ENCODE measurements at places on chromosomes 6 and 20. TPM values are rescaled to one million over a fixed set of nuclear protein-coding genes. Genes with fewer than 3 reads are reported as not detected.

- DNase-seq = no peak
Observed at GRCh38 chr20:4666001-4666479, 55.7 kb upstream of the PRND start.

DNA sequence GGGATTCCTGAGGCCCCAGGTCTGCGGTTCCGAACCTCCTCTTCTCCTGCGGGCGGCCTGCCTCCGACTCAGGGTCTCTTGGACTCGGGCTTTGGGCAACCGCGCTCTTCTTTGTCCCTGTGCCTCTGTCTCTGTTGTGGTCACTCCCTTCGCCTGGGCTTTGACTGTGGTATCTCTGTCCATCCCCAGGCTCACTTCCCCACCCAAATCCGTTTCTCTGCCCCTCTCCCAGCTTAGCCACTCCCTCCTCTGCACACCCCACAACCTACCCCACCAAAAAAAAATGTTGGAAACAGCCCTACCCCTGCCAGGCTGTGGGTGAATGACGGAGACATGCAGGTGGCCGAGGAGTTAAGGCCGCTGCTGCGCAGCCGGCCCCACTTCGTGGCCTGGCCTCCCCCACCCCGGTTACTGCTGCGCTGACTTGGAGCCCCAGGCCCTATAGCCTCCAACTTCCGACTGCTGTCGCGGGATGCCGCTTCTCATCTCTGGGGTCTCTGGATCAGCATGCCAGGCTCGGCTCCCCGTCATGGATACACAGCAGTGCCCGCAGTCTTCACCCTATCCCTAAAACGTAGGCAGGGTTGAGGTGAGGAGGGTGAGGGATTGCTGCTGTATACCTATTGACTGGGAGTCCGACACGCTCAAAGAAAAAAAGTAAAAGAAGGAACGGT, 2.7 kb upstream of the MAFB start:
- DNase-seq = no peak

The IRF4 gene
- 0.27 TPM for total RNA-seq

The LRP11 gene
- total RNA-seq = 9.3 TPM

The MCHR2 gene
- not detected for total RNA-seq

The ZFAND3 gene
- total RNA-seq = 162 TPM

All from psoas muscle (tissue), 8 donors.